Ovary (tissue), 10 donors: ENCODE measurements at places on chromosomes 2 and 18. TPM values are rescaled to one million over a fixed set of nuclear protein-coding genes. Genes with fewer than 3 reads are reported as not detected.

GRCh38 chr18:52422985-52423601 lies 83.1 kb downstream of the DCC start:
- H3K27ac ChIP-seq: no peak overlapping the region
- no peak for DNase-seq
- no peaks in the 10 kb centered on the region for H3K36me3 ChIP-seq
- no peak overlapping the region for H3K4me3 ChIP-seq
- H3K27me3 ChIP-seq: no peaks in the 10 kb centered on the region

DNA sequence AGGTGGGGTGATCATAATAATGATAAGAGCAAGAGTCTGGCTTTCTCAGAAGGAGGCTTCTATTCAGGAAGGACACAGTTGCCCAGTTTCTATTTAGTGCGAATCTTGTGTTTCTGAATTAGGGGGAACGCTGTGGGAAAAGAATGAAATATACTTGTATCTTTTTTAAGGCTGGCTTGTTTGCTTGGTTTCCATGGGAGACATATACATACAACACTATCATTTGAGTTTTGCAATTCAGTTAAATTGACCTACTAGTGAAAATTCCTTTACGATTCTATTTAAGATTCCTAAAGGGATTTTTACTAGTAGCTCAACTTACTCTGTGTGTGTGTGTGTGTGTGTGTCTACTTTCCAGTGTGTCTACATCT lies 24.7 kb upstream of the ANKRD62 start:
- no peak overlapping the region for H3K27ac ChIP-seq
- no peak overlapping the region for H3K4me3 ChIP-seq
- no peaks in the 10 kb centered on the region for H3K27me3 ChIP-seq
- H3K4me1 ChIP-seq: no peaks in the 10 kb centered on the region
- no peaks in the 10 kb centered on the region for H3K36me3 ChIP-seq

DNA sequence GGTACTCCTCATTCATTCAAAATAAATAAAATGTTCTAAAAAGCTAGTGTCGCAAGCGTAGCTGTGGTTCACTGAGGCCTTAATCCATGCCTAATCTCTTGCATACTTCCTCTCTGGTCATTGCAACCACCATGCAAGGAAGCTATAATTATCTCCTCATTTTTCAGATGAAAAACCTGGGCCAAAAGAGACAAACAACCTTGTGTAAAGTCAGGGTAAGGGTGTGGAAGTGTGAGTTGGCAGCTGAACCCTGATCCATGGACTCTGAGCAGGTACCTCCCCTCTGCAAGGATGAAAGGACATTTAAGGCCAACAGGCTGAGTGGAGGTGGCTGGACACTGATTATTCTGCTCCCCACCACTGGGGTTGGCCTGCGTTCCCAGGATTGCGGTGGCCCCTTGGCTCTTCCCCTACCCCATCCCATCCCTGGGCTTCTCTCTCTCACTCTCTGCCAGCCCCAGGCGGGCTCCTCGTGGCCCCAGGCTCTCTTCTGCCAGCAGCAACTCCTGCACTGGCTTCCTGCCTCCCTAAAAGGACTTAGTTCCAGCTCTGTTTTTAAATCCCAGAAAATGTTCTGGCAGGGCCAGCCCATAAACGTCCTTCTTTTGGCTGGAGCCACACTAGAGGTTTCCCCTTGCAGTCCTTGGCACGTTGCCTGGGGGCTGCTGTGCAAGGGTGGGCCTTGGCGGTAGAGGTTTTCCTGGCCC lies 72.0 kb upstream of the AFF3 start:
- H3K27ac ChIP-seq: no peak overlapping the region
- peaks cover 5% of the 10 kb centered on the region for H3K4me1 ChIP-seq
- no peaks in the 10 kb centered on the region for H3K27me3 ChIP-seq
- H3K36me3 ChIP-seq: no peaks in the 10 kb centered on the region

DNA sequence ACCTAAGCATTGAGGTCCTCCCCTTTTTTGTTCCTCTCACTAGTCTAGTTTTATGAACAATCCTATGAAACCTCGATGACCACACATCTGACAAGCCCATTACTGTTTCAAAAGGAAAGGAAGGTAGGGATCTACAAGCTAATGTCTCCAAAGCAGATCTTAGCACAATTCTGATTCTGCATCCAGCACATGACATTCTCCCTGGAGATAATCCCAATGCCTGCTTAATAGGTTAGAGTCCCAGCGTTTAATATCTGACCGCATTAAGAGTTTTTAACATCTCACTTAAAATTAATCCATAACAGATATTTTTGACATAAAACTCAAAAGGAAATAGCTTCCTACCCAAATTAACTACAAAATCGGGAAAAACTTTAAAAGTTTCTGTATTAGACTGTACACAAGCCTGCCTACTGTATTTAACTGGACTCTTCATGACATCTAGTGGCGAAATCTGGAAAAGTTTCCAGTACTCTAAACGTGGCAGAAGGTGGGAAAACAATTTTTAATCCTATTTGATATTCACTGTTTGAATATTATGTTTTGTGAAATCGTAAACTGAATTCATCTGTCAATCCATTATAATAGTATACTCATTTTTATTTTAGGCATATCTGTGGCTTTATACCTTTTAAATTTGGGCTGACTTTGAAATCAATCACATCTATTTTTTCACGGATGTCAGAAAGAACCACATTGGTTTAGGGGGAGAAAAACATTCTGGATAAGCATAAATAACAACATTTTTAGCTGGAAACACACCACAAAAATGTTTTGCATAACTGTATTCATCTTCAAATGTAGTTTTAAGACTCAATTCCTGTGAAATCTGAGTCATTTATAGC lies 62.4 kb downstream of the TXNL1 start:
- H3K4me1 ChIP-seq: peaks cover 10% of the 10 kb centered on the region
- no peak for DNase-seq
- H3K36me3 ChIP-seq: no peaks in the 10 kb centered on the region
- no peak overlapping the region for H3K27ac ChIP-seq
- H3K27me3 ChIP-seq: no peaks in the 10 kb centered on the region

DNA sequence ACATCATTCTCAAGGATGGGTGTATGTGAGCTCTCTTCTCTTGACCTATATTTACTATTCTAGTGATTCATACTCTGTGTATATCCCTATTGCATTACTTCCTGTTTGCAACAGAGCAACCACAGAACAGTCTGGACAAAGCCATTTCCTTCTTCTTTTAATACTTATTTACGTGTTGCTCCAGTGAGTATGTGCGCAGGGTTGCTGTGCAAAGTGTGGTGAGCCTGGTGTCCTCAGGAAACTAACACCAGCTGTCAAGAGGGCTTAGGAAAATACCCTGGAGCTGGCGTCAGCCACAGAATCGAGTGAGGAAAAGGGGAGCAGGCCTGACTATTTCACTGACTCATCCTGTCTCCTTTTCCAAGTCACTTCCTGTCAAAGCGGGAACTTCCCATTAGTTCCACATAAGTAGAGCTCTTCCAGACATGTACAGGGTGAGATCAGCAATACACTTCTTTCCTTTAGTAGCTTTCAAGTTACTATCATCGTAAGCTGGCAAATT lies 214.1 kb upstream of the COPS8 start:
- no peak overlapping the region for H3K4me3 ChIP-seq
- no peak overlapping the region for H3K27ac ChIP-seq
- no peaks in the 10 kb centered on the region for H3K27me3 ChIP-seq
- no peaks in the 10 kb centered on the region for H3K36me3 ChIP-seq

DNA sequence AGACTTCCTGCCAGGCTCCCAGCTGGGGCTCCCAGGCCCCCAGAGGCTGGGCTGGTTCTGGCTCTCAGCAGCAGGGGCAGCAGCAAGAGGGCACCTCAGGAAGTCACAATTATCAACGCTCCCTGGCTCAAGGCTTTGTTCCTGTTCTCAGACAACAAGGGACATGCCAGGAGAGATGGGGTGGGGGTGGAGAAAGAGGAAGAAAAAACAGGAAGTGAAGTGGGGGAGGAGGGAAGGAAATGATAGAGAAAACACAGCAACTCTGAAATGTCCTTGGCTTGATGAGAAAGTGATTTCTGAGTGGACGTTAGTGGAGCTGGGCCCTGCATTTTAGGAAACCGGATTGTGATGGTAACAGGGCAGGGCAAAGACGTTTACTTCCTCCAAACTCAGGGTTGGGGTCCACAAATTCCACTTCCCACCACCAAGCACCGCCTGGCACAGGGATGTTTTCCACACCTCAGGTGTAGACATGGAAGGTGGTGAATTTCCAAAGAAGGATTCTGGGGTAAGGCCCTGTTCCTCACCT lies 40.4 kb downstream of the CYRIA start:
- peaks cover 19% of the 10 kb centered on the region for H3K4me1 ChIP-seq
- H3K27me3 ChIP-seq: no peaks in the 10 kb centered on the region
- no peaks in the 10 kb centered on the region for H3K36me3 ChIP-seq
- no peak overlapping the region for H3K4me3 ChIP-seq

GRCh38 chr2:225464346-225465025 lies 65.0 kb downstream of the NYAP2 start:
- no peak overlapping the region for H3K27ac ChIP-seq
- no peaks in the 10 kb centered on the region for H3K4me1 ChIP-seq
- H3K27me3 ChIP-seq: no peaks in the 10 kb centered on the region
- DNase-seq: no peak
- no peak overlapping the region for H3K4me3 ChIP-seq

- H3K4me1 ChIP-seq: no peaks in the 10 kb centered on the region
- H3K27ac ChIP-seq: no peak overlapping the region
- no peak overlapping the region for H3K4me3 ChIP-seq
- H3K27me3 ChIP-seq: no peaks in the 10 kb centered on the region
These were observed 728.1 kb upstream of the SOX11 start for GRCh38 chr2:4964001-4964540.

GRCh38 chr2:3189961-3190360 lies 187.7 kb downstream of the EIPR1 start:
- H3K27ac ChIP-seq: no peak overlapping the region
- no peaks in the 10 kb centered on the region for H3K27me3 ChIP-seq
- DNase-seq: no peak
- H3K36me3 ChIP-seq: no peaks in the 10 kb centered on the region
- no peak overlapping the region for H3K4me3 ChIP-seq
- peaks cover 5% of the 10 kb centered on the region for H3K4me1 ChIP-seq

DNA sequence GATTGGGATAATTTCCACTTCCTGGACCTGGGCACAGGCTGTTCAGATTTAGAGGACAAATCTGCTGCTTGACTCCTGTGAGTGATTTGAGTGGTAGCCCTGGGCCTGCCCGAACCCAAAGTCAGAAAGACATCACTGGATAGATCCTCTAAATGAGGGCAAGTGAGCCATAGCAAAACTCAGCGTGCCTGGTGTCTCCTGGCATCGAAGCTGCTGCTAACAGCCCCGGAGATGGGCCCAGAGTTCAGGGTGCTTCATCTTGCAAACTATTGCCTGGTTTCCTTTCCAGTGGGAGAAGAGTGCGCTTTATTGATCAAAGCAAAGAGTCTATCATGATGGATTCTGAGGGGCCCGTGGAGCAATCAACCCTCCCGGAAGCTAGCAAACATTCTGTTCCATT lies 153.1 kb upstream of the KLHL29 start:
- no peaks in the 10 kb centered on the region for H3K36me3 ChIP-seq
- no peak for DNase-seq
- no peak overlapping the region for H3K27ac ChIP-seq
- no peaks in the 10 kb centered on the region for H3K27me3 ChIP-seq
- no peaks in the 10 kb centered on the region for H3K4me1 ChIP-seq

The RAB17 gene
- total RNA-seq: 0.76 TPM

The KCNIP3 gene
- 22.7 TPM for total RNA-seq

The CENPA gene
- total RNA-seq: 1.0 TPM
